H1 (cell line): ENCODE measurements at places on chromosomes 6 and 20. TPM values are rescaled to one million over a fixed set of nuclear protein-coding genes. Genes with fewer than 3 reads are reported as not detected.
A peak's percentile ranks its signal among the peaks of the same experiment; 100 is the strongest.

DNA sequence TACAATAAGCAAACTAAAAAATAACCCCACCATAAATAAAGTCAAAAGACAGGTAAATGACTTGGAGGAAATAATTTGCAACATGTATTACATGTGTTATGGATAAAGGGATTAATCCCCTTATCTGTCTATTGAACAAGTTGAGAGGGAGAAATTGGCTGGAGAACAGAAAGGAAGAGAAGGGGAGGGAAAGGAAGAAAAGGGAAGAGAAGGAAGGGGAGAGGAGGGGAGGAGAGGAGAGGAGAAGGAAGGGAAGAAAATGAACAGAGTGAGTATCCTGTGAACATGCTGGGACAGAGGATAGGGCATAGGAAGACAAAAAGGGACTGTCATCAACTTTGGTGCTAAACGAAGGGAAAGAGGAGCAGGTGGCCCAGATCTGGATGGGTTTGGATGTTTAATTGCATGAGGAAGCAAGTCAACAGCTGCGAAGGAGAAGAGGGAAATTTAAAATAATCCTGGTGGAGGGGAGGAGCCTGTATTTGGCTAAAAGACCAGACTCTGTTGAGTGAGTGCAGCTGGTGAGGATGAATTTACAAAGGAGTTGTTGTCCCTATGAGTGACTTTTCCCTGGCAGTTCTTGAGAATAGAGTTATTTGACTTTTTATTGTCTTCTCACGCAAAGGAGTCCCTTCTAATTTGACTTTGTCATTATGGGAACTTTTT lies 14.2 kb upstream of the SHLD1 start:
- no peak for DNase-seq

The WFDC12 gene
- total RNA-seq: not detected in 2 replicates

The SLC4A11 gene
- total RNA-seq: 29.1 and 32.3 TPM in 2 replicates

The LINC00237 gene
- total RNA-seq: 0.28 and 0.69 TPM in 2 replicates

GRCh38 chr6:10520468-10520867 lies 683 bp upstream of the GCNT2 start:
- DNase-seq: no peak

- peak; percentile 53 for DNase-seq
These were observed 13.6 kb upstream of the GOPC start for GRCh38 chr6:117615750-117616390.

The FILIP1 gene
- total RNA-seq: 5.0 and 5.7 TPM in 2 replicates

GRCh38 chr6:144341831-144342527 lies 56.8 kb downstream of the UTRN start:
- DNase-seq: no peak

GRCh38 chr6:157278171-157278570 lies 45.1 kb downstream of the TMEM242 start:
- DNase-seq: no peak

The SYCP2 gene
- total RNA-seq: 0.50 and 0.69 TPM in 2 replicates

DNA sequence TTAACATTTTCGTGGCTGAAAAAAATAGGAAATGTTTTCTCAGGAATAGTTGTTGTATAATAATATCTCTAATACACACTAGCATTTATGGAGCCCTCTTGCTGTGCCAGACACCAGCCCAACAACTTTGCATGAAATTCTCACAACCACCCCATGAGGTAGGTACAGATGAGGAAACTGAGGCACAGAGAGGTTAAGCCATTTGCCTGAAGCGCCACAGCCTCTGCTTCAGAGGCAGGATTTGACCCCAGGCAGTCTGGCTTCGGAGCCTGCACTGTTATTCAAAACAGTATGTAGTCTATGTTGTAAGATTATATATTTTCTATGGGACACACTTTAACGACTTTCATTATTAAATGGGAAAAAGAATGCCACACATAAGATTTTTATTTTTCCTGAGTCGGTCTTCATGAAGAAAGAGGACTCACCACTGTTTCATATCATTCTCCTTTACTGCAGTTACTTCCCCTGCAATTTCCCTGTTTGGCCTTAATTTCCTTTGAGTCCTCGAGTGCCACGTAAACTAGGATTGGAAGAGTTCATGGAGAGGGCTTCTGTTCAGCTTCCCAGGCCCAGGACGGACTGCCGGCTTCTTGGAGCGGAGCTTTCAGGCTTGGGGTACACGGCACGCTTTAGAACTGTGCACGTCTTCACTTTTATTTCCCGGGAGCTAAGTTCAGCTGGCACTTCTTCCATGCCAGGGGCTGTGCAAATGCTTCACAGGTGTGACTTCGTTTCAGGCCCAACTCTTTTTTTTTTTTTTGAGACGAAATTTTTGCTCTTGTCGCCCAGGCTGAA lies 128.0 kb downstream of the BMP7 start:
- DNase-seq: no peak

DNA sequence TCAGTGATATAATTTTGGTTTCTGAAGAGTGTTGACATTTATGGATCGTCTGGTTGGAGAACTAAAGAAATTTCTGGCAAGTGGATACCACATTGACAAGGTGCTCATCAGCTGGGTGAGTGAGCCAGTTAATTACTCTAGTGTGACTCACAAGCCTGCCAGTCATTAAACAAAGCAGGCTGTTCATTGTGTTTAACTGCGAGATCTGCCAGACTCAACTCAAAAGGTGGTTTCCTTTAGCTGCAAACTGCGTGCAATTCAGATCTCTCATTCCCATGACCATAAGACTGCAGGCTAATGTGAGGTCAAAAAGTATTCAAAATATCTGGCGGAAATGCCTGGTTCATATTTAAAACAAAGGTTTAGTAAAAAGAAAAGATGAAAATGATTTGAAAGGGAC lies 32.5 kb upstream of the IYD start:
- DNase-seq: no peak

GRCh38 chr20:49775229-49775693 lies 37.4 kb upstream of the SLC9A8 start:
- peak; percentile 44 for DNase-seq

GRCh38 chr20:20561172-20561571 lies 151.3 kb downstream of the RALGAPA2 start:
- no peak for DNase-seq

- no peak for DNase-seq
These were observed 104.5 kb upstream of the RNF24 start for GRCh38 chr20:4119854-4120209.

GRCh38 chr20:44495257-44495656 lies 19.6 kb downstream of the TTPAL start:
- DNase-seq: no peak

The SYTL3 gene
- 0.42 and 0.99 TPM in 2 replicates for total RNA-seq

- no peak for DNase-seq
These were observed 17.7 kb downstream of the C20orf203 start for GRCh38 chr20:32655903-32656512.

The RSPO3 gene
- total RNA-seq: not detected in 2 replicates

The WFDC10B gene
- total RNA-seq: 0.54 TPM in 1 of 2 replicates, not detected in the other

DNA sequence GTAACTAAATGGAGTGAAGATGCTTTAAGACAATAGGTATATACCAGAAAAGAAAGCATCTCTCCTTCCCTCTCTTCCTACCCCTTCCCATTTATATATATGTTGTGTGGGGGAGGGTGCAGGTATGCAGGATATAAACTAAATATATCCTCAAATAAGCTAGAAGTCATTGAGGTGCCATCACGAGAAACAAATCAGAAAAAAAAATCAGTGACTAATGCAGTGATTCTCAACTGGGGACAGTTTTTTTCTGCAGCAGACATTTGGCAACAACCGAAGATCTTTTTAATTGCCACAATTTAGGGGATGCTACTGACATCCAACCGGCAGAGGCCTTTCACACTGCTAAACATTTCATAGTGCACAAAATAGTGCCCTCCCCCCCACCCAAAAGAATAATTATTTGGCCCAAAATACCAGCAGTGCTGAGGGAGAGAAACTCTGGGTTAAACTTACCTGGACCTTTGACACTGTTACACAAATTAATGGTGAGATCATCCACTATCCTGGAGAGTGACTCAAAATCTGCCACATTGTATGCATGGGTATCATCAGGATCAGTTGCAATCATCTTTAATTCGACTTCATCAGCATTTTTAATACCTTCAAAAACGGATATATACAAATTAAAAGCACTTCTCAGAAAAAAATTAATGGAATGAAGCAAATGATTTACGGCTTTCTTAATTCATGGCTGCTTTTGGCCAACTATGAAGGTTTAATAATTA lies 55.0 kb downstream of the COL12A1 start:
- DNase-seq: no peak

- no peak for DNase-seq
These were observed 9.5 kb upstream of the RAMACL start for GRCh38 chr6:166595949-166596348.

The CUTA gene
- total RNA-seq: 297 and 315 TPM in 2 replicates

DNA sequence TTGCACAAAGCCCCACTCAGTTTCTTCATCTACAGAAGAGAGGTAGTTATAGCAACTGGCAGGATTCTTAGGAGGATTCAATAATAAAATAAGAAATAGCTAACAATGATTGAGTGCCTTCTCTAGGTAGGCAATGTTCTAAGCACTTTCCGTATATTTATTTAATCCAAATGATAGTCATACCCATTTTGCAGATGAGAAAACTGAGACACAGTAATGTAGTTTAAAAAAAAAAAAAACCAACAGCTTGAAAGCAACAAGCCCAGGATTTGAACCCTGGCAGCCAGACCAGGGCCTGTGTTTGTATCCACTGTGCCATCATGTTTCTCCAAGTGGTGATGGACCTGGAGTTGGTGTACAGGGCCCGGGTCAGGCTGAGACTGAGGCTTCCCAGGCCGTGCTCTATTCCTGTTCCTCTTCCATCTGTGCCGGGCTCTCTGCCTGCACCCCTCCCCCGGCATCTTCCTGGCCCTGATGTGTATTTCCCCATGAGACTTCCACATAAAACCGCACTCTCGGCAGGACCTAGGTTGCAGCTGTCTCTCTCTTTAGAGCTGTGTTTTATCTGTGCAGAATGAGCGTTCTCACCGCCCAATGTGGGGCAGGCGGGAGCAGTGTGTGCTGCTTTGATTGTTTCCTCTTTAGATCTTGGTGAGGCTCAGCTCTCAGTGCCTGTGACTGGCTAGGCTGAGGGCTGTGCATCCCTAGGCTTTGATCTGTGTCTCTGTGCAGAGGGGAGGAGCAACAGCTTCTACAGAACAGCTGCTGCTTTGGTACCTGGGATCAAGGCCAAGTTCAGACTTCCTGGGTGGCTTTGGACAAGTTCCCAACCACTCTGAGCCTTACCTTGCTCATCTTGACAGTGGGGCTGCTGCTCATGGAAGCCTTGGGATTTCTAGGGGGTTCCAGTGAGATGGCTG lies 49.5 kb downstream of the TOX2 start:
- DNase-seq: no peak

DNA sequence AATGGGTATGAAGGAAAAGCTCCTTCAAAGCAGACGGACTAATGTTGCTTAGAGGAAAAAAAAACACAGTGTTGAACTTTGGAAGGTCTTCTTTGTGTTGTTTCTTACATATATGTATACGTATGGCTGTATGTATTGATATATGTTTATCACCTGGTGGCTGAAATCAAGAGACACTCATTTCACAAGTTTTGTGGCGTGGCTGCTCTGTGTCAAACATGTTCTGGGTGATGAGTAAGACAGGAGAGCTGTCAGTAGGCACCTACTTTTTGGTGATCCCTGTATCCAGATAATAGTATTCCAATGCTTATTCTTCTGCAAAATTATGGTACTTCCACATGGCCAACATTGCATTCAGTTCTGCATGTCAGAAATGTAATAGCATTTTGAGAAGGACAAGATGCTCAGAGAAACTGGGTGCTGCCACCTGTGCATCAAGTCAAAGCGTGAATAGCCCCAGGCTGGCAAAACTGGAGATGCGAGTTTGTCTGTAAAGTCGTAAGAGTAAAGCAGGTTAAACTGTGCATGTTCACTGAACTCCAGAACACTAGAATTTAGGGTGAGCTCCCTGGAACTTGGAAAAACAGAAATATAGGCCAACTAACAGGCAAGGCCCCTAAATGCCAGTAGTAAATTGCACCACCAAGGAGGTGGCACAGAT lies 67.9 kb downstream of the ARMC2 start:
- DNase-seq: no peak

GRCh38 chr6:157019733-157020132 lies 242.6 kb downstream of the ARID1B start:
- DNase-seq: no peak

DNA sequence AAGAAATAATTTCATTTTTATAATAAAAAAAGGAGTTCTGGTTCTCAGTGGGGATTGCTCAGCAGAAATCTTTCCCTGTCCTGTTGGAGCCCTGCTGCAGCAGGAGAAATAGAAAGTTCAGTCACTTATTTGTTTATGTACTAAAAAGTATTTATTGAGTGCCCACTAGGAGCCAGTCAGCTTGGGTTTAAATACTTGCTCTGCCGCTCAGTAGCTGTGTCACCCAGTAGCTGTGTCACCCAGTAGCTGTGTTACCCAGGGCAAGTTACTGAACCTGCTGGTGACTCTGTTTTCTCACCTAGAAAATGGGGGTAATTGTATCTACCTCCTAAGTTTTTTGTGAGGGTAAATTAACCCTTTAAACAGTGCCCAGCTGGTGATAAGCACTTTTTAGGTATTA lies 32.9 kb downstream of the FOXF2 start:
- DNase-seq: no peak

DNA sequence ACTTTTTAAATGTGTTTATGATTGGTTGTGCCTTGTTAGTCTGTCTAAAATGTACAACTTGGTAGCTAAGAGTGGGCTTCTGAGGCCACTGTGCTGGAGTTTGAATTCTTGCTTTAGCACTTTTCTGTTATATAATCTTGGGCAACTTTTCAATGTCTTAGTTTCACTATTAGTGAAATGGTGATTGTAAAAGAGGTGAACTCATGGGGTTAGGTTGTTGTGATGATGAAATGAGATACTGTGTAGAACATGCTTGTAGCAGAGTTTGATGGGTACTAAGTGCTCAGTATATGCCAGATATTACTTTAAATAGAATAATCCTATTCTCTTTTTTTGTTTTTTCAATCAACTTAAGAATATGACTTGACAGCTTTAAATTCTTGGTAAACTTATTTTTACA lies 624.7 kb downstream of the CD109 start:
- no peak for DNase-seq

- DNase-seq: no peak
These were observed 40.4 kb upstream of the TMEM170B start for GRCh38 chr6:11497107-11497506.

DNA sequence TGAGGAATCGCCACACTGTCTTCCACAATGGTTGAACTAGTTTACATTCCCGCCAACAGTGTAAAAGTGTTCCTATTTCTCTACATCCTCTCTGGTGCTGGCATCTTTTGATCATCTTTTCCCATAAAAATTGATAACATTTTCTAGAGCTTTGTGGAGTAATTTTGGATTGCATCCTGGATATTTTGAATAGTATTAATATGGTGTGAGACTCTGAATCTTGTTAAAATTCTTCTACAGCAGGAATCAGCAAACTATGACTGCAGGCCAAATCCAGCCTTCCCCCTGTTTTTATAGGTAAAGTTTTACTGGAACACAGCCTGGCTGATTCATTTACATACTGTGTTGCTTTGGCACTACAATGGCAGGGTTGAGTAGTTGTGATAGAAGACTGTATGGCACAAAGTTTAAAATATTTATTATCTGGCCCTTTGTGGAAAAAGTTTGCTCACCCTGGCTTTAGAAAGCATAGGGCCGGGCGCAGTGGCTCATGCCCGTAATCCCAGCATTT lies 15.0 kb upstream of the RNF8 start:
- no peak for DNase-seq
